ENCODE measurements at places on chromosomes 12 and 14.

GRCh38 chr14:80956102-80956501 lies 681 bp downstream of the TSHR start:
- no peak for DNase-seq

GRCh38 chr14:68675233-68675577 lies 117.7 kb downstream of the ZFP36L1 start:
- DNase-seq = no peak

GRCh38 chr14:50109342-50109741 lies 7.0 kb downstream of the VCPKMT start:
- no peak for DNase-seq

DNA sequence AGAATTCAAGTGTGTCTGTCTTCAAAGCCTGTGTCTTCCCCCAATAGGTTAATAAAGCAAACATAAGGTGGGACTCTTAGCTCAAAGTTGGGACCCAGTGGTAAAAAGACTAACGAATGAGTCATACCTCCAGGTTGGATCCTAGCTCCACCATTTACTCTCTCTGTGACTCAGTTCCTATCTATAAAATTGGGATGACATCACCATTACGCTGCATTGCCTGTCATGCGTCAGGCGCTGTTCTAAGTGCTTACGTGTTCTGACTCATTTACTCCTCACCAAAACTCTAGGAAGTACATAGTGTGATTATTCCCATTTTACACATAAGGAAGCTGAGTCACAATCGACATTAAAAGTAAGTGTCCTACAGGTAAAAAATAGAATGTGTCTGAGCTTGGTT lies 915.8 kb downstream of the VRK1 start:
- DNase-seq = no peak

- DNase-seq = no peak
Observed at GRCh38 chr12:94930216-94930654, 73.3 kb downstream of the NDUFA12 start.

DNA sequence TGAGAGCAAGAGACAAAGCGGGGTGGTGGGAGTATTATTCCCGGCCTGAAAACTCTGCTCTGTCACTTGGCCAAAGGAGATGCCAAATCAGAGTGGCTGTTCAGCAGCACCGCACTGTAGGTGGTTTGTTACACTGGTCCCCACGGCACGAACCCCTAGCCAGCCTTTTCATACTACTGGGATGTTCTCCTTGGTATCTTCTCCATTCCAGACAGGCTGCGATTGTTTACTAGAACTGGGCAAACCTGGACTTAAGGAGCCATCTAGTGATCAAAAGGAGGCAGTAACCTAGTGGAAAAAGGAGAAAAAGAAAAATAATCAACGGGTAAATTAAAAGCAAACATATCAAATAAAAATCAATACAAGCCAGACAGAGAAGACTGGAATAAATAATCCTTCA lies 58.9 kb upstream of the TMTC2 start:
- no peak for DNase-seq

DNA sequence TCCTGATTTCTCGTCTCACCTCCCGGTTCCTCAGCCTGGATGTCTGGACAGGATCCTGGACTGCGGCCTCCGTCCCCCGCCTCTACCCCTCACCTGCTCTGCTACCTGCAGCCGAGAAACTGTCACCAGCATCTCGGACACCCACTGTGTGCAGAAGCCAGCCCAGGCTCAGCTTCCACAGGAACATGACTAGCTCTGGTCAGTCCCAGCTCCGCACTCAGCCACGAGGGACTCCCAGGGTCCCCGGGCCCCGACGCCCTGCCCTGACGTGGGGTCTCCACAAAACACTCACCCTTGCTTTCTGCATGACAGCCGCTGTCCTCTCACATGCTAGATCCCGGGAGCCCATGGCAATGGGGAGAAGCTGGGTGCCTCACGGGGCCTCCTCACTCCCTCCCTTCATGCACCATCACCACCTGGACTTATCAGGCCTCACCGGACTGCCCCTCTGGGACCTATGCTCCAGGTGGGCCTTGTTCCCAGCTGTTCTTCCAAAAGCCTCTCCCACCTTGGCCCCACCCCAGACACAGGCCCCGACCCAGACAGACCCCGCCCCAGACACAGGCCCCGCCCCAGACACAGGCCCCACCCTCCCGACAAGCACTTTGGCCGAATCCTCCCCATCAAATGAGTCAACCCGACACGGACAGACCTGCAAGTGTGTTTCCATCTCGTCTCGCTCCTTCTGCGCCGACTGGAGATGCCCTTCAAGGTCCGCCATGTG lies 26.9 kb upstream of the ANKLE2 start:
- no peak for DNase-seq

DNA sequence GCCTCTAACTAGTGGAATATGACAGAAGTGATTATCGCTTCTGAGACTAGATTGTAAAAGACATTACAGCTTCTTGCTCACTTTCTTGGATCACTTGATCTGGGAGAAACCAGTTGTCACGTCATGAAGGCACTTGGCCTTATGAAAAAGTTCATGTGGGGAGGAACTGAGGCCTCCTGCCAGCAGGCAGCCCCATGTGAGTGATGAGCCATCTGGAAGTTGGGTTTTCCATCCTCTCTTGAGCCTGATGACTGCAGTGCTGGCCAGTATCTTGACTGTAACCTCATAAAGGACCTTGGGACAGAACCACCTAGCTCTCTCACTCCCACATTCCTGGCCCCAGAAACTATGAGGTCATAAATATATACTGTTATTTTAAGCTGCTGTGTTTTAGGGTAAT lies 28.0 kb downstream of the TTLL5 start:
- no peak for DNase-seq

GRCh38 chr14:87065366-87065765 lies 927.6 kb downstream of the GALC start:
- DNase-seq = no peak

GRCh38 chr14:84622357-84622756 lies 907.6 kb upstream of the FLRT2 start:
- no peak for DNase-seq

DNA sequence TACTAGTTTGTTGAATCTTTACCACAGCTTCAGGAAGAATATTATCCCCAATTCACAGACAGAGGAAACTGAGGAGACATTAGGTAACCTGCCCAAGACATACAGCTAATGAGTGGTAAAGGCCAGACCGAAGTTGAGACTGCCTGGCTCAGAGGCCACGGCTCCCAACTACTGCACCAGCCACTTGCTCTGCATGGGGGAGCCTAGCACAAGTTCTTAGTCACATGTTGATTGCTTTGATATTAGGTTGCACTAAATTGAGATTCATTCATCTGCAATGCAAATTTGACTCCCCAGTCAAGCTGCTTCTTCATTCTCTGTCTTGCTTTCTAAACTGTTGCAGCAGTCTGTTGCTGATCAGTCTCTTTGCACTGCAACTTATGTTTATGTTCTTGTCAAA lies 25.9 kb upstream of the POLR3B start:
- no peak for DNase-seq

DNA sequence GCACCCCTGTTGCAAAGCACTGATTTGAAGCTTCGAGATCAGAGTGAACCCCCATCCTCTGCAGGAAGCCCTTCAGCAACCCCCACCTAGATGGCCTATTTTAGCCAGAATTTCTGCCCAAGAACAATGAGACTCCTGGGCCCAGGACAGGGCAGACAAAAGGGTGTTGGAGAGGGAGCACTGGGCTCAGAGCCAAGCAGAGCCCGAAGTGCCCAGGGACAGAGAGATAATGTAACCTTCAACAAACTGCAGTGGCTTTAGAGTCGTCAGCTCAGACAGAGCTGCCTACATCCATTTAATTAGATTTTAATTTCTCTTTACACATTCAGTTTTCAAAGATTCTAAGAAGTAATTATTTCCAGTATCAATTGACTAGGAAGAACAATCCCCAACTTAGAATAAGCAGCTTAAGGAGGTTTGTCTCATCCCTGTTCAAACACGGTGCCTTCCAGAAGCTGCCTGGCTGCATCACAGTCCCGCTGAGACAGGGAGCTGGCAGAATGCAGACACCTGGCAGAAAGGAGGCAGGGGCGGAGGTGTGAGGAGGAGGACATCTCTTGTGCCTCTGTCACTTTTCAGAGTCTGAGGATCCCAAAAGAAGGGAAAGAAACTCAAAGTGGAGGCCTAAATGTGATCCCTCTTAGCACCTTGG lies 504.9 kb upstream of the CCDC196 start:
- DNase-seq = no peak

- DNase-seq = no peak
Observed at GRCh38 chr14:91388551-91388975, 29.1 kb downstream of the CCDC88C start.

DNA sequence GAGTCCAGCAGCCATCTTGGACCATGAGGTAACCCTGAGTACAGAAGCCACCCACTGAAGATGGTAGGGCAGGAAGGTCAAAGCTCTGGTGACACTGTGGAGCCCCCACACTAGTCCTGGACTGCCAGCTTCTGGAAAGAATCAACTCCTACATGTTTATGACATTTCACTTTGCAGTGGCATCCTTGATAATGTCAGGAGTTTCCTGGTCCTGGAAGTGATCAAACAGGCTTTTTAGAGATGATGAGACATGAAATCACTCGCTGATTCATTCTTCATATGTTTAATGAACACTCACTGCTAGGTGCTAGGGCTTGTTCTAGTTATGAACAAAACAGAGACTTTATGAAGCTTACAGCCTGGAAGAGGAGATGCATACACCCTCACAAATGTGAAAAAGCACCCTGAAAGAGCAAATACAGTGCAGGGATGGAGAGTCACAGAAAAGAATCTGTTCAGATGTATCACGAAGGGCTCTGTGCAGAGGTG lies 15.8 kb upstream of the HNF1A start:
- DNase-seq = no peak

- no peak for DNase-seq
Observed at GRCh38 chr12:57522887-57523705, 472 bp downstream of the MBD6 start.

DNA sequence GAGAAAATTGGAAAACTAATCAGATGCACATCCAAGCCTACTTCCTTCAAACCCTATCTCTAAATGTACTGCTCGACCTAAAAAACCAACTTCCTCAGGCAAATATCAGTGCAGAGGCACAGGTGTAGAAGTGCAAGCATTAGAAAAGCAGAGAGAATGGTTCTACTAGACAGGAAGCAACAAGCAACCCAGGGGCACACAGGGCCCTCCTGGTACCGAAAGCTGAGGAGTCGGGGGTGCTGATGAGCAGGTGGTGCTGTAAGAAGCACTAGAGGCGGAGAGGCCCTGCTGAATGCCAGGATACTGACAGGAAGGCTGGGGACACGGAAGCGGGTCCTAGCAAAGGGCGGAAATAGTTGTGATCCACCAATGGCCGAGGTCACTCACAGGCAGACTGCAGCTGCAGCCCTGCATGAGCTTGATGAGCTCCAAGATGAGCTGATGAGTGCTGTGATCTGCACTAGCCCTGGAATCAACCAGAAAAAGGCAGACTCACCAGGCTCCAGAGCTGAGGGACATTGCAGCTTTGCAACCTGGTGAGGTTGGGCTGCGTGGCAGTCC lies 85.9 kb downstream of the TTC7B start:
- DNase-seq = no peak

DNA sequence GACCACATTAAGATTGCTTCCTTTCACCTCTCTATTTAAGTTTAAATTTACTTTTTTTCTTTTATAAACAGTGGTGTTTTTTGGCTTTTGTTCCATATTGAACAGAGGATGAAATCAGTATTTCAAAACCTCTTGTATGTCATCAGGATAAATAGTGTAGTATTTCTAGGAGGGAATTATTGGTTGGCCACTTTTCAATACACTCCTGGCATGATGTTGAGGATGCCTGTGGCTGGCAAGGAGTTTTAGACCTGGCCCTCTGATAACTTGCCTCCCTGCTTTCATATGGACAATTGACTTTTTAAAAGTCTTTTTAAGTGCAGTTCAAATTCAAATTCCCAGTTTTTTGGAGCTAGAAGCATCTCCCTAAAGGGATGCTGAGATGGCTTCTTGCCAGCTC lies 9.8 kb downstream of the TMTC2 start:
- no peak for DNase-seq

DNA sequence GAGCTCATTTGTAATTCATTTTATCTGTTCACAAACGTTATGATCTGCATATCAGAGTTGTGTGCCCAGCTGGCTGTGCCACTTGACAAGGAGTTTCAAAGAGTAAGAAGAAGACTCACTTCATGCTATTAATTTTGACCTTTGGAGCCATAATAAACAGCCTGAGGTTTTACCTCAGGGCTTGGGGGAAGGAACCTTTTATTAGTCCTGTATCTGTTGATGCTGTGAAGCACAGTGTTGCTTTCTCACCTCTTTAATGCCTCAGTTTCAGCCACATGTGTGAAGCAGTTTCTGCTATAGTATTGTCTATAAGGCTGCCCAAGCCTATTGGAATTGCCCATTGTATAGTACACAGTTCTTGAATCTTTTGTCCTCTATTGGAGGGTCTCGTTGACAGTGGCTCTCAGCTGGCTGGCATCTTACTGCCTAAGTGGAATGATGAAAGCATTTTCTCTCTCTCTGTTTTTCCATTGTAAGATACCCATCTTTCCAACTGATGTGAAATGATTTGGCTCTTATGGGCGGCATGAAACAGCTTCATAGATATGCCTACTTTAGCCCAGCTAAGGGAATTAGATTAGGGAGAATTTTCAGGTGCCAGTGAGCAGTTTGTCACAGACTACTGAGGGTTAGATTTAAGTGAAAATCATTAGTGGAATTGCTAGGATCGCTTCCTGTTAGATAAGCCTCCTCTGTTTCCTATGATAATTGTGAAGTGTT lies 34.7 kb downstream of the GPATCH2L start:
- no peak for DNase-seq

DNA sequence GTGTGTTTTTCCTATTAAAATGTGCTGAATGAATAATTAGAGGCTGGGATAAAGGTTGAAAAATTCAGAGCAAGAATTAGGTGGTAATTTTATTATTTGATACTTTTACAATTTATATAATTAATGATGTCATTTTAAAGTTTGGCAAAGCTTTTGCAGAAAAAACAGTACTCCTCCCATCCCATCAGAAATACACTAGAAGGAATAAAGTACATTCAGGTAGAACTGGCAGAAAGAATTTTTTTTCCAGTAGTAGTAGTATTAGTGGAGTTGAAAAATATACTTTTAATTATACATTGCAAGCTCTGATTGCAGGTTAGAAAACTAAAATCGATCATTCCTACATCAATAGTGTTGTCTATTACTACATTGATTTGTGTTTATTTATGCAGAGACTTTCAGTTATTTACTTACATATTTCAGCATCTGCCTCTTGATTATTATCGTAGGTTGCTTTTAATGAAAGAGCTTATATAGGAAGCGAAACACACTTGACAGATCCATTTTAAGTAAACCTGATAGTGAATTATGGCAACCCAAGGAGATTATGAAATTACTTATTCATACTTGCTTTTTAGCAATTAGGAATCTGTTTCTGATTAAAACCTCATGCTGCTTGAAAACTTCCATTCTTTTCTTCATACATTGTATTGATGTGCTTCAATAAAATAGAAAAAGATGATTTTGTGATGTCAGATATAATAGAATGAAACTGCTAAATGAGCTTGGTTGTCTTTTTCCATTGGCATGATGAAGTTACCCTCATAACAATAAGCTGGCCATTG lies 10.1 kb downstream of the FOXG1 start:
- DNase-seq = no peak
